Neural progenitor cell (in vitro differentiated cells): ENCODE measurements at places on chromosomes 7 and 10. TPM values are rescaled to one million over a fixed set of nuclear protein-coding genes. Genes with fewer than 3 reads are reported as not detected.
A peak's percentile ranks its signal among the peaks of the same experiment; 100 is the strongest.

Gene CYP26C1
- total RNA-seq: 0.04 and 0.22 TPM in 2 replicates

DNA sequence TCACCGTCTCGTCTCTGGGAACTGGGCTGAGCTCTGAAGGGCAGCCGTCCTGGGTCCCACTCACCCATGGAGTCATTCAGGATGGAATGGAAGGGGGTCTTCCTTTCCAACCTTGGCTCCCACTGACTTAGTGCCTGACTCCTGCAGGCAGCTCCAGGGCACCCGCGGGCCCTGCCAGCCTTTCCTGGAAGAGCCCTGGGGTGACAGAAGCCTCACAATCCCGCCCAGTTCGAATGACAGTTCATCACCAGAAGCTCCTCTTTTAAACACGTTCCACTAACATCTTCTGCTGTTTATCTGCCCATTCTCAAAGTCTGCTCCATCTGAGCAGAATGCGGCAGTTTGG, 110.6 kb downstream of the TNS3 start:
- no peak for DNase-seq

- peak; percentile 59 for DNase-seq
Measured at GRCh38 chr10:17029581-17030271, 99.9 kb downstream of the CUBN start.

Gene NUTM2B
- total RNA-seq: 0.41 and 0.43 TPM in 2 replicates
